ENCODE measurements at places on chromosomes 4 and X. TPM values are rescaled to one million over a fixed set of nuclear protein-coding genes. Genes with fewer than 3 reads are reported as not detected.

Gene SPRY1
- 1.0 TPM for total RNA-seq

Gene RHOXF1
- not detected for total RNA-seq

Gene DIAPH2
- total RNA-seq = 3.5 TPM

Gene SULT1E1
- total RNA-seq = not detected

Gene GAB3
- 0.40 TPM for total RNA-seq

Gene PROM1
- 0.09 TPM for total RNA-seq

Gene LGI2
- total RNA-seq = 0.11 TPM

Gene CHRDL1
- total RNA-seq = 0.06 TPM

Gene DMP1
- not detected for total RNA-seq

Gene CT45A7
- not detected for total RNA-seq

Gene TCP11X2
- not detected for total RNA-seq

Gene MND1
- total RNA-seq = 12.1 TPM

Gene RIPPLY1
- not detected for total RNA-seq

Gene GRK4
- total RNA-seq = 1.3 TPM

Gene KLHL15
- total RNA-seq = 4.4 TPM

Gene SH3TC1
- total RNA-seq = 8.7 TPM

Gene CCSER1
- total RNA-seq = not detected

Gene CEP44
- total RNA-seq = 6.1 TPM

Gene DDX53
- total RNA-seq = not detected

Gene USP17L27
- total RNA-seq = not detected

Gene PLAC8
- 0.90 TPM for total RNA-seq

Gene MAGEA12
- 0.17 TPM for total RNA-seq

Gene EVC
- total RNA-seq = 12.9 TPM
